Neural progenitor cell (in vitro differentiated cells): ENCODE measurements at places on chromosomes 5 and 9. TPM values are rescaled to one million over a fixed set of nuclear protein-coding genes. Genes with fewer than 3 reads are reported as not detected.

GRCh38 chr5:38317868-38318267 is 59.5 kb downstream of the EGFLAM start:
- DNase-seq = no peak

DNA sequence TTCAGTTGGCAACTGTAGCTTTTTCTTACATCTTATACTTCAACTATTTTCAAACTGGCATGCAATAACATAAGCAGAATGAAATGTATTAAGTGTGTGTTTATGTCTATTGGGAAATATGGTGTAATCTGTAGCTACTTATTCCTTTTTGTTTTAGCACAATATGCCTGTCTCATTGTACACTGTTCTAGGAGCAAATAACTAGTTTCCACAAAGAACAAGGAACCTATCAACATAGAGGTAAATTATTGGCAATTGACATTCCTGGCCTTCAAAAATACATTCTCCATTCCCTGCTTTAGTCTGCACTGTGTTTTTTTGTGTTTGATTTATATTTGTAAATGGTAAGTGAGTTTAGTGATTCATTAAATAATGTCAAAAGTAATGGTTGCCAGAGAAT is 75.7 kb downstream of the FBXL7 start:
- DNase-seq = no peak

DNA sequence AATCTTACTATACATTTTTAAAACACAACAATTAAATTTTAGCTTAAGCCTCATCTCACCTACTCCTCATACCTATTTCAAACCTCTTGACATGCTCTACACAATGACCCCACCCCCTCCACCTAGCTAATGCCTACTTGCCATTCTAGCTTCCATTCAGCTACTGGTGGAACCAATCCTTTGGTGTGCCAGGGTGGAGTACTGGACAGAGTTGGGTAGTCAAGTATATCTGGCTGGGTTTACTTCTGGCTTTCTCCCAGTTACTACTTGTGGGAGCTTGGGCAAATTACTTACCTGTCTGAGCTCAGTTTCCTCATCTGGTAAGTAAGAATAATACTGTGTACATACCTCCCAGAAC is 24.3 kb downstream of the PLPP1 start:
- DNase-seq = no peak

DNA sequence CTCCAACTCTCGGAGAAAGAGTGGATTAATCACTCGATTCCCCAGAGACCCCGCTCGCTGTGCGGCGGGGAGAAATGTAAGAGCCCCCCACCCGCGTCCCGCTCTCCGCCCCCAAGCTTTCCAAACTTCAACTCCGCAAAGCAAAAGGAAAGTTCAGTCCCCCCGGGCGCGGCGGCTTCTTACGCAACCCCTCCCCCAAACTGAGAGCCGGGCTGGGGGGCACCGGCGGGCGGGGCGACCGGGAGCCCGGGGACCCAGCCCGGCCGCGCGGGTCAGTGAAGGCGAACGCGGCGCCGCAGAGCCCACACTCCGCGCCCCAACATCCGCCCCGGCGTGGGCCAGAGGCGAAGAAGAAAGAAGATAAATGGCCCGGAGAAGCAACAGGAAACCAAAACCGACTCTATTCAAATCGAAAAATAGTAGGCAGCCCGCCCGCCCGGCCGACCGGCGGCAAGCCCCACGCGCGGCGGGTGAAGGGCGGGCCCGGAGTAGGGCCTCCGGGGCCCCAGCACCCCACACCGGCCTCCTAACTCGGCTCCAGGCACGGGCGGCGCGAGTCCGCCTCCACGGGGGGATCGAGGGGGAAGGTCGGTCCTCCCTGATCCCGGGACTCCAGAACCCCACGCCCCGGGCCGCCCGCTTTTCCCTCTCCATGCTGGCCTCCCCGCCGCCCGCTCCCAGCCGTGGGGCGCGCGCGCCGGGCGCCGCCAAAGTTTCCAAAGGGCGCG is 720 bp downstream of the NOTCH1 start:
- peak; percentile 55 for DNase-seq

DNA sequence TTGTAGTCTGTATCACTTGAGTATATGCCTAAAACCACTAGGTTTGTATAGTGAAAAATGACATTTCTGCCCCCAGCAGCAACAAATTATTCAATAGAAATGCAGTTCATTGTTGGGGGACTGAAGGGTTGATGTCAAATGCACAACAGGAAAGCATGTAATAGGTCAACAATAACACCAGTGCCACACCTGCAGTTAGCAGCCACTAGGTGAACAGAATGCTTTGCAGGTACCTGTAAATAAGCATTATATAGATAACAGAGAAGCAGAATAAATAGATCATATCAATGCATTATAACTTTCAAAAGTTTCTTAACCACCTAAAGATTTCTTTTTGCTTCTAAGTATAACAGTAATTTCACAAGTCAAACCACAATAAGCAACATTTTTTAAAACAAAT is 435.9 kb upstream of the DMAC1 start:
- DNase-seq = no peak

GRCh38 chr5:31413030-31413812 is 118.7 kb downstream of the DROSHA start:
- no peak for DNase-seq

DNA sequence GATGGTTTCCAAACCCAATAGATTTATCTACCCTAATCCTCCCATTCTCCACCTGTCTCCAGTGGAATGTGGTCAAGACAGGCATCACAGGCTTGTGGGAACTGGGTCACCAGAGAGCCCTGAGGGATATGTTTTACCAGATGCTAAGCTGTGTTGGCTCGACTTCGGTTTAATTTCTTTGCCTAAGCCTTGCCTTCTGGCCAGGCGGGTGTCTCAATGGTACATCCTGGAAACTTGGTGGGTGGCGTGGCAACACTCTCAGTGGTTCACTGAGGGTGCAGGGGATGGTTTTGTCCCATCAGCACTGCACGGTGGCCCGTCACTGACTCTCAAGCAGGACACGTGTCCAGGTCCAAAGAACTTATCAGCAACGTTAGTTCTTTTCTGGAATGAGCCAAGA is 192.2 kb downstream of the TENT4A start:
- DNase-seq = no peak

SPATA31D4 gene
- not detected in 2 replicates for total RNA-seq

SERINC5 gene
- 105 and 126 TPM in 2 replicates for total RNA-seq

ELOVL7 gene
- 2.1 and 5.5 TPM in 2 replicates for total RNA-seq

IL9 gene
- not detected in 2 replicates for total RNA-seq
